Mesenteric fat pad (tissue), 1 donor: ENCODE measurements at places on chromosomes 1 and 21.
A peak's percentile ranks its signal among the peaks of the same experiment; 100 is the strongest.

DNA sequence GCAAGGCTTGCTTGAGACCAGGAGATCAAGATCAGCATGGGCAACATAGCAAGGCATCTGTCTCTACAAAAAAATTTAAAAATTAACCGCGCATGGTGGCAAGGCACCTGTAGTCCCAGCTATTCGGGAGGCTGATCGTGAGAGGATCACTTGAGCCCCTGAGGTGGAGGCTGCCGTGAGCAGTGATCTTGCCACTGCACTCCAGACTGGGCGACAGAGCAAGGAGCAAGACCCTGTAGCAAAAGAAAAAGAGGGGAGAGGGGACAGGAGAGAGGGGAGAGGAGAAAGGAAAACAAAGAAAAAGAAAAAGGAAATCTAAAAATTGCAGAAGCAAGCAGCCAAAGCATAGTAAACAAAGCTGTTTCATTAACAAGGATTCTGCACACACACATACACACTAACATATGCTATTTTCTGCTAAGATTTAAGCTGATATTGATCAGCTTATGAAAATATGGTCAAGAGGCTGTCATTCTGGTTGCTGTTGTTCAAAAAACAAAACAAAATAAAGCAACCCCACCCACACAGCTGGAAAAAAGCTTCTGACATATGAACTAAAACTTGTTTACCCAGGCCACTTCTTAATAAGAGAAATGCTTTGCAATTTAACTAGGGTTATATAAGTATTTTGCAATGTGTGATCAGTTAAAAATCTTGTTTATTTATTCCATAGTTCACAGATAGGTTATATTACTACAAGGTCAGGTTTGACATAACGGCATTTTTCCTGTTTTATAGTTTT, 1.8 kb downstream of the ARNT start:
- no peak for DNase-seq

DNA sequence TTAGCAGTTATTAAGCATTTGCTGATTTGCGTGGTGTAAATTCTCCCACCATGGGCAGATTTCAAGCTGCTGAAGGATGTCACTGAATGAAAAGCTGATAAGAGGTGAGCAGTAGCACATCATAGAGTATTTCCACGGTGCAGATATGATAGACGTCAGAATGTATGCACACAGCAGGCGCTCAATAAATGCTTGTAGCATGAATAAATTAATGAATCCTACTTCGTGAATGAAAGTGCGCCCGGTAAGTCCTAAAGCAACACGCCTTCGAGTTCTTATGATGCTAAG, 510 bp upstream of the UBIAD1 start:
- no peak for DNase-seq

- DNase-seq = no peak
Measured at GRCh38 chr1:221084681-221085080, 205.4 kb downstream of the HLX start.

- no peak for DNase-seq
Measured at GRCh38 chr1:218365226-218365999, 20.3 kb downstream of the TGFB2 start.

DNA sequence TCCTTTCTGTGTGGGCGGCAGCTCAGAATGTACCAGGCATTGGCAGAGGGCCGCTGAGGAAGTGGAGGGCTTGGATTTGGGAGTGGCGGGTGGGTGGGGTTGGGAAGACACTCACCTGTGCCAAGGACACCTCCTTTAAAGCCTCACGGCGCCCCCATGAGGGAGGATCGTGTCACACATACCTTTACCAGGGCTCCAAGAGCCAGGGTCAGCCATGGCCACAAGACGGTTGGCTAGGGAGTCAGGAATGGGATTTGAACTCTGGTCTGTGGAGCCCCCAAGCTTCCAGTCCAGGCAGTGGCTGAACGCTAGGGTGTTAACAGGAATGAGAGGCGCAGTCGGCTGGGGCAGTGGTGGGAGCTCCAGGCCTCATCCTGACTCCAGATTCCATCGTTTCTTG, 4.6 kb downstream of the NBL1 start:
- no peak for DNase-seq

DNA sequence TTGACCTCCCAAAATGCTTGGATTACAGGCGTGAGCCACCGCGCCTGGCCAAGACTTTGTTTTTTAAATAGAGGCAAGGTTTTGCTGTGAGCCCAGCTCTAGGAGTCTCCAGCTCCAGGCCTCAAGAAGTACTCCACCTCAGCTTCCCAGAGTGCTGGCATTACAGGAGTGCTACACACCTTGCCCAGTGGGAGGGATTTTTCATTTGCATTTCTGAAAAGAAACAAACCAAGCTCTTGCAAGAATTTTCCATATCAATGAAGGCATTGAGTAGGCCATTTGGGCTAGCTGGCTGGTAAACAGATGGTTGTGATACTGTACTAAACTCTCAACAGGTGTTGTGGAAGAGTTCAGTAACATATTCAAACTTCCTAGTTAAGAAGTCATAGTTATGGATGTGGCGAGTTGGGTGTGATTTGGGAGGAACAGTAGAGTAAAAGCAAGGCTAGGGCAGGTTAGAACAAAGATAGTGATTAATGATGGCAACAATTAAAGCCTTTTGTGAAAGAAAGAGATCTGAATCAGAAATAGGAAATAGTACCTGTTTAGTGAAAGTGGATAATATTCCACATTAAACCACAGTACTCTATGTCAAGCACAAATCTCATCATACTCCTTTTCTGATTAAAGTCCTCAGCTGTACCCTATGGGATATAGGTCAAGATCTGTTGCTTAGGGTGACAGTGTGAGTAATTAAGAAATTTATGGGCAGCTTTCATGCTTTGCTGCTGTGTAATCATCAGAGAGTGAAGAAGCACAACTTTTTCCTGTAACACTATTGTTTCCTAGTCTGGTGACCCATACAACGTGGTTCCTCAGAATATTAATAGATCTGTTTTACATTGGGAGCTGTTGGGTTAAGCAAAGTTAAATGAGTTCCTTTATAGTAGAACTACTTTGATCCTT, 10.7 kb downstream of the AKIRIN1 start:
- no peak for DNase-seq

DNA sequence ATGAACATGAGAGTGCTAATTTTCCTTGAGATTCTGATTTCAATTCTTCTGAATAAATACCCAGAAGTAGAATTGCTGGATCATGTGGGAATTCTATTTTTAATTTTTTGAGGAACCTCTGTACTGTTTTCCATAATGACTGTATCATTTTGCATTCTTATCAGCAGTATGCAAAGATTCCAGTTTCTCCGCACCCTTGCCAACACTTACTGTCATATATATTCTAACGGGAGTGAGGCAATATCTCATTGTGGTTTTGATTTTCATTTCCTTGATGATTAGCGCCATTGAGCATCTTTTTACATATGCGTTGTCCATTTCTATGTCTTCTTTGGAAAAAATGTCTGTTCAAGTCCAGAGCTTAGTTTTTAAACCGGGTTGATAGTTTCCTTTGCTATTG, 33.2 kb downstream of the VCAM1 start:
- no peak for DNase-seq

- DNase-seq = no peak
Measured at GRCh38 chr1:224865510-224865909, 64.0 kb upstream of the DNAH14 start.

- DNase-seq = no peak
Measured at GRCh38 chr1:27760426-27760825, 12.6 kb upstream of the STX12 start.

DNA sequence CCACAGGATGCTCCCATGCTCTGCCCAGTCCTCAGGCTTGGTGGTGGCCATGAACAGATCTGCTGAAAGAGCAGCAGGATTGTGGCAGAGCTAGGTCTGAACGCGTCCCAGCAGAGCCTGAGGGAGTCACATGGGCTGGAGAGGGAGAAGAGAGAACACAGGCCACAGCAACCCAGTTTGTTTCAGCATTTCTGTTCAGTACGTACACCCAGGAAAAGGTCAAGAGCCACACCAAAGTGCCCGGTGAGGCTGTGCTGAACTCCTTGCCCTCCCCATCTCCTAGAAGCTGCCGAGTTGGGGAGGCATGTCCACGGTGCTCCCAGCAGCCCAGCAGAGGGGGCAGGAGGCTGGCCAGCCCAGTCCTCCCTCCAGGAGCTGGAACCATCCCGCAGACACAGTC, 5.5 kb downstream of the PKP1 start:
- DNase-seq = no peak

DNA sequence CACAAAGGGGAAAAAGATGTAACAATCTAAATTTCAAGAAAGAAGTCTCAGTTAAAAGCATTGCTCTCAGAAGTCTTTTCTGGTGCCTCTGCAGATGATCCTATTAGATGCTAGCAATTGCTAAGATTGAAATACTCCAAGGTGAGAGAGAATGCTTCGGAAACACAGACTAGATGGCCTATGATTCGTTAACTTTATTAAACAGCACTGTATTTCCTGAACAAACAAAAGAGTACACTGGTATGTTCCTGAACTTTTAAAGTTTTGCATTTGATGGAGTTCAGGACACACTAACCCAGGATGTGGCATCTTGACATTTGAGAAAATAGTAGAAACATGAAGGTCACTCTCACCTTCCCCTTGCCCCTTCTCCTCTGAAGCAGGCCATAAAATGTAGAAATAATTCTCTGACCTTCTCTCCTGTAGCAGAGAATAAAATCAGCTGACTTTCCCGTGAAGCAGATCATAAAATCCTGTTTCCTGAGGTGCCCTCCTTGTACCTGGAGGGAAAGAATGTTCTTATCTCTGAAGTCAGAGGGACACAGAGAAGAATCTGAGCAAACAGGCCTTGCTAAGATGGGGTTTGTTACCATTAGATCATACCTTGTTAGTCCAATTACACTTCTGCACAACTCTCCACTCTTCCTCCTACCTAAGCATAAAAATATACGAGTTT, 142.9 kb upstream of the USP25 start:
- DNase-seq = no peak

GRCh38 chr1:24303600-24303999, 15.6 kb upstream of the GRHL3 start:
- DNase-seq = no peak

- DNase-seq = no peak
Measured at GRCh38 chr1:205701420-205701819, 21.1 kb upstream of the SLC45A3 start.

- DNase-seq = no peak
Measured at GRCh38 chr1:246139745-246140182, 367.3 kb downstream of the SMYD3 start.

- DNase-seq = no peak
Measured at GRCh38 chr1:27979151-27979858, 19.5 kb downstream of the XKR8 start.

DNA sequence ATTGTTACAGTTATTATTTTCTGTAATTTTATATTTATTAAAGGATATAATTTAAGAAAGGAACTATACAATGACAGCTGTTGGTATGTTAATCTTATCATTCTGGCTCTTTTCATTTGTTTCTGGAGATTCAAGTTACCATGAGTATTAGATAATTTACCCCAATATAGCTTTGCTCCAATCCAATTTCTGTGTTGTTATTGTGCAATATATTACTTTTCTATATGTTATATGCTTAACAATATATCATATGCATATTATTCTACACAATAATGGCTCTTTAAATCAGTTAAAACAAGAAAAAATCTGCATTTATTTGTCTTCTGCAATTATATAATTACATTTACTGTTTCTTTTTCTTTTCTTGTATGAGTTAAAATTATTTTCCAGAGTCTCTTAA, 1650.9 kb downstream of the BRINP3 start:
- no peak for DNase-seq

DNA sequence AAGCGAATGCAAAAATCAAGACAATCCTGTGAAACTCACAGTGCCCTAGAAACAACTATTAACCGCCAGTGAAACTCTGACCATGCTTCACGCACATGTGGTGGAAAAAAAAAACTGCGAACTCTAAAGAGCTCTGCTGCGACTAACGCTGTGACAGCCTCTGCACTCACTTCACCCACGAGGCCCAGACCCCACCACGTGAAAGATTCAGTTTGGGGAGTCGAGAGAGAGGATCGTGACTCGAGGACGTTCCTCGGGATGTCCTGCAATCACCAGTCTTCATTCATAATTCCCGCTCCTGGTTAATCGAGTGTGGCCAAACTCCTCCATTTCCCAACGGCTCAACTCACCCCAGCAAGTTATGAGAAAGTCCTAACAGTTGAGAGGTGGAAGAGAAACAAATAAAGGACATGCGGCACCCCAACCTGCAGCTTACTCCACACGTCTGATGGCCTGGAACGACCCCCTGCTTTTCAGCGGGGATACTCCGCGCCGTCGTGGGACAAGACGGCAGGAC, 1.1 kb downstream of the SERBP1 start:
- DNase-seq = no peak

DNA sequence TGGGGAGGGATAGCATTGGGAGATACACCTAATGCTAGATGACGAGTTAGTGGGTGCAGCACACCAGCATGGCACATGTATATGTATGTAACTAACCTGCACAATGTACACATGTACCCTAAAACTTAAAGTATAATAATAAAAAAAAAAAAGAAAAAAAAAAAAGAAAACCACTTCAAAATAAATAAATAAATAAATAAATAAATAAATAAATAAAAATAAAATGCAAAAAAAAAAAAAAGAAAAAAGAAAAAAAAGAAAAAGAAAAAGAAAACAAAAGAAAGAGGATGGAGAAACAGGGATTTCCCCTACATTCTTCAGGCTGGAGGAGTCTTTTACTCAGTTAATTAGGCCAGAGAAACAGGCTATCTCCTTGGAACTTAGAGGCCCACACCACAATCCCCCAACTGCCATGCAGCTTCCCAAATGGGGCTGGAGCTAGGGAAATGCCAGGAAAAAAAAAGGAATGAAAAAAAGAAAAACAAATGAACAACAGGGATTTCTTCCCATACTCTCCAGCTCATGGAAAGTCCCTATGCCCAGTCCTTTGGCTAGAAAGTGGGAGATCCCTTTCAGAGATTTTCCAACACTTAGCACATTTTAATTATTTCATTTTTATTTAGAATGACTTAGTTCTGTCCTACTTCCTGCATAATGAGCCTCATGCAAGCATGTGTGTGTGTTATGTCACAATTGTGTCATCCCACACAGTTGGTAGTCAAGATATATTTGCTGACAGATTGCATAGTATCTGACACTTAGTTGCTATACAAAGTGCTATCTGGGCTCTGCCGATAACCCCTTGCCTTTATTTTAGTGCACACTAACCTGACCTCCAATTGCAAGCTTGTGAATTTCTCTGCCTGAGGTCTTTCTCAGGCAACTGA, 486.4 kb downstream of the PLPP3 start:
- DNase-seq = no peak

GRCh38 chr1:32769524-32770220, 47.5 kb downstream of the YARS1 start:
- no peak for DNase-seq

GRCh38 chr1:111756124-111756513, 418 bp downstream of the DDX20 start:
- no peak for DNase-seq

- DNase-seq = no peak
Measured at GRCh38 chr21:31351438-31351837, 7.4 kb upstream of the TIAM1 start.

- peak; percentile 88 for DNase-seq
Measured at GRCh38 chr1:53069663-53070327, 7.8 kb downstream of the PODN start.

DNA sequence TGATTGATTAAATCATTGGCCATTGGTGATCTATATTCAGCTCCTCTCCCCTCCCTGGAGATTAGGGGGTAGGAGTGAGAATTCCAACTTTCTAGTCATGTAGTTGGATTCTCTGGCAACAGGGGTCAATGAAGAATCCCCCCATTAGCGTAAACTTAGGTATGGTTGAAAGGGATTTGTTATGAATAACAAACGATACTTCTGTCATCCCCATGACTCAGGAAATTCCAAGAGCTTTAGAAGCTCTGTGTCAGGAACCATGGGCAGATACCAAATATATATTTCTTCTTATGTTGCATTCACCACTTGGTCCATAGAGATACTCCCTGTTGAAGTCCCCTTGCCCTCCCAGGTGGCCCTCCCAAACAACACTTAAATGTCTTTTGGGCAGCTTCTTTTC, 124.5 kb downstream of the DNM3 start:
- DNase-seq = no peak
